ENCODE measurements at places on chromosomes 6 and 20.

GRCh38 chr6:15429141-15430110, 183.6 kb downstream of the JARID2 start:
- no peak for DNase-seq

- DNase-seq: no peak
These were observed 292.1 kb downstream of the KHDC1L start for GRCh38 chr6:72933233-72933632.

- no peak for DNase-seq
These were observed 330.1 kb downstream of the HDGFL1 start for GRCh38 chr6:22899426-22899825.

- no peak for DNase-seq
These were observed 25.8 kb upstream of the TTPAL start for GRCh38 chr20:44449864-44450263.

DNA sequence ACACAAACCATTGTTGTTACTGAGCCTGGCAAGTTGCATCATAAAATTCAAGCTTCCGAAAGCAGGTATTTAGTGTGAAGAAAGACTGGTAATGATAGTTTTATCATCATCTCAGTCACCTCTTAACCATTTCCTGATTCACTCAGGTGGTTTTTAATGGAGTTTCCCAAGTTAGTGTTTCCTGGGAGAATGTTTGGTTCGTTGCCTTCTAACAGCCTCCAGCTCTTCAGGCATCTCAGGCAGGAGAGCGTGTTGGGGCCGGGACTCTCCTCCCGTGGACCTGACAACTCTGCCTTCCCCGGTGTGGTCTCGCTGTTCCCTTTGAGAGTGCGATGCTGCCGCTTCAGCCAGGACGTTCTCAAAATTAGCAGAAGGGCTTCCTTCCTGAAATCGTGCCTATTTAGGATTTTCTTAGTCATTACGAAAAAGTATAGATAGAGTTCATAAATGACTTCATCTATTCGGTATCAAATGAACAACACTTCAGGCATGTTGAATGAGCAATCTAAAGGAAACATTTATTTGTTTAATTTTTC, 105.0 kb upstream of the QKI start:
- no peak for DNase-seq

DNA sequence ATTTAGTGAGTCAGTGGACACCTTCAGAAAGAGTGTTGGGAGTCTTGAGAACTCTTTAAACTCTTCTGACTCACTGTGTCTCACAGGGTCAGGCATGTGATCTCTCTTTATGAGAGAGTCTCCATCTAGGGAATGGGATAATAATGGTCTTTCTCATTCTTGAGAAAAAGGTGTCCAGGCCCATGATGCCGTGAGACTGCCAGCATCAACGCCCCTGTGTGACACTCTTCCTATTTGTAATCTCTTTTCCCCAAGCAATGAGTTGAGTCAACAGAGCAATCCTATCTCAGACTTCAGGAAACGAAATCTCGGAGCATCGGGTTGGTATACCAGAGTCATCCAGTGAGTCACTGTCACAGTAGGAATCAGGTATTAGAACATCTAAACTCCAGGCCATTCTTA, 82.3 kb upstream of the BMP2 start:
- DNase-seq: no peak

- DNase-seq: no peak
These were observed 85.0 kb downstream of the SRC start for GRCh38 chr20:37430778-37431460.

GRCh38 chr6:90216072-90216977, 80.3 kb downstream of the BACH2 start:
- DNase-seq: no peak

DNA sequence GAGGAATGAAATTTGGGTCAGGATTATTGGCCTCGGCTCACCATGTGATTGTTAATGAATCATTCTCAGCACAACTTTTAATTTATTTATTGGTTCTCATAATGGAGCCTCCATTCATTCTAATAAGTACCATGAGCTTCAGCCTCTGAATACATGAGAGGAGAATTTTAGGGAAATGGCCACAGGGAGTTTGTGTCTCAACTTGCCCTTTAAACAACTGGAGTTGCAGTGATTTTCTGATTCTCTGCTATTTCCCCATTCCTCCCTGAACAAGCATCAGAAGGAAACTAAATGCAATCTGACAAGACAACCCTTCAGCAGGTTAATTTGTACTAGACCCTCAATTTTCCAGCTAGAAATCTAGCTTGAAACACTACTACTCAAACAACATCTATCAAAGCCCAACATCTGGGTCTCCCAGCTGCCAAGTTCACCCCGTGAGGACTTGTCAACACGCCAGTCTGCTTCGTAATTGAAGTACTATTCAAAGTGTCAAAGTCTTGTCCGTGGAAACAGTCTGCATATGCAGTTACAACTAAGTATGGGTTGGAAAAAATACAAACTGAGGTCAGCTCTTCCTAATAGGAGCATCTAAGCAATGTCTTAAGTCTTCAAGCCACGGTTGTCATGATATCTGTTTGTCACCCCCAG, 235.4 kb downstream of the CDH4 start:
- no peak for DNase-seq

DNA sequence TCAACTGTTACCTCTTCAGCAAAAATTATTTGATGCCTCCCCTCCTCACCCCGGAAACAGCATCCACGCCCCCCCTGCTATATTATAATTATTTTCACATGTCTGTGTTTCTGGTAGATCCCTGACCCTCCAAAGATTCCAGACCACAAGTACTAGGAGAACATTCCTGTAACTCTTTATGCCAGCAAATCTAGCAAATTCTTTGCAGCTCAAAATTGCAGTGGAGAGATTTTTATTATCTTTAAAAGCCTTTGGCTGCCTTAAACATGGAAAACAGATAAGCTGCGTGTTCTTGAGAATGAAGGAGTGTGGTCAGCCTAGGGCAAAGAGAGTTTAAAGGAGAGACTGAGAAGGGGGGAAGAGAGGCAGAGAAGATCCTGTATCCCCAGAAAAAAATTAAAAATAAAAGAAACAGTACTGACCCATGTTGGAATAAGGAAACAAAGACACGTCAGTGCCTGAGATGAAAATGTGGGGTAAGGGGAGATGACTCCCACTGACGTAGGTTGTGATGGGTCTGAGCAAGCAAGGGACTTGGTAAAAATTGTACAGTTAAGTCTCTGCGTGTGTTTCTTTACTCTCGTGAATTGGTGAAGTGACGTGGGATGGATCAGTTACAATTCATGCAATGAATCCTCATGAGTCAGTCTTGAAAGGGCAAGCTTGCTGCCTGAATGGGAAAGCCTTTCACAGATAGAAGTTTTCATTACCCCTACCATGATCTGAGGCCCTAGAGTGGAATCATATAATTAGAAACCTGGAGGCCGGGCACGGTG, 8.3 kb downstream of the ID4 start:
- DNase-seq: no peak

- no peak for DNase-seq
These were observed 21.1 kb downstream of the RTN4IP1 start for GRCh38 chr6:106608080-106608668.

GRCh38 chr20:1813101-1813529, 82.1 kb upstream of the SIRPA start:
- DNase-seq: no peak

DNA sequence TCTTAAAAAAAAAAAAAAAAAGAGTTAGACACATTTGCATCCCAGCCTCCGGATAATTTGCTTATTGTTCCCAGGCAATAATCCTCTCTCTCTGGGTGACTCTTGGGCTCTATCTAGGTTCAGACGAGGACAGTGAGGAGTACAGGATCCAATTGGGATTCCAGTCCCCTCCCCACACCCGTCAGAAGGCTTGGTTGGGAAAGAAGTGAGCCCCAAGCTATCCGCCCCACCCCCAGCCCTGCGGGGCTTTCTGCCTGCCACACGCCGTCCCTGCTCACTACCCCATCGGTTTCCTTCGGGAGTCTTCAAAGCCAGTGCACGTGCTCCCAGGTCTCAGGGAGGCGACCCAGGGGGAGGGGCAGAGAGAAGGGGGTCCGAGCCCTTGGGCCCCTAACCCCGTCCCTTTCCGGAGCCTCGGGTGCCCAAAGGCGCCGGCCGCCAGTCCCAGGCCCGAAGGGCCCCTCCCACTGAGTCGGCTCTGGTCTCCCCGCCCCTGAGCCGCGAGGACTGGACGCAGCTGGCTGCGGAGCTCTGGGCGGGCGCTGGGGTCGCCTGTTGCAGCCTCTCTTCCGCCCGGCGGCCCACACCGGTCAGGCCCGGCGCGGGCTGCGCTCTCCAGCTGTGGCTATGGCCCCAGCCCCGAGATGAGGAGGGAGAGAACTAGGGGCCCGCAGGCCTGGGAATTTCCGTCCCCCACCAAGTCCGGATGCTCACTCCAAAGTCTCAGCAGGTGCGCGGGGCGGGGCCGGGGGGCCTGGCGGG, 2.5 kb downstream of the MYMX start:
- DNase-seq: no peak

DNA sequence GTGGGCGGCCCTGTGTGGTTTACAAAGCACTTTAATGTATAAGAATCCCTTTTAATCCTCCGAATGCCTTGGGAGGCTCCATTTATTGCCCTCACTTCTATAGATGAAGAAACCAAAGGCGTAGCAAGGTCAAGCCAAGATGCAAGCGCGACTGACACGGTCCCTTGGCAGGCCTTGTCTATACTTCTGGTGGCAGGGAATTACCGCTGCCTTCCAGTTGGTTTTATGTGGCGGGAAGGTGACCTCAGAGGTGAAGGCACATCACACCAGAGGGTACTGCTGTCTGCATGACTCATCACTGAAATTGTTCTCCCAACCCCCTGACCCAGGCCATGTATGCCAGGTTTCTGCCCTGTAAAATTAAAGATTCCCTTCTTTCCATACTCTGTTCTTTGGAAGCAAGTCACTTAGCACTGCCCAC, 36.1 kb upstream of the NAA20 start:
- DNase-seq: no peak

GRCh38 chr6:3201388-3201787, 26.1 kb downstream of the TUBB2B start:
- no peak for DNase-seq

DNA sequence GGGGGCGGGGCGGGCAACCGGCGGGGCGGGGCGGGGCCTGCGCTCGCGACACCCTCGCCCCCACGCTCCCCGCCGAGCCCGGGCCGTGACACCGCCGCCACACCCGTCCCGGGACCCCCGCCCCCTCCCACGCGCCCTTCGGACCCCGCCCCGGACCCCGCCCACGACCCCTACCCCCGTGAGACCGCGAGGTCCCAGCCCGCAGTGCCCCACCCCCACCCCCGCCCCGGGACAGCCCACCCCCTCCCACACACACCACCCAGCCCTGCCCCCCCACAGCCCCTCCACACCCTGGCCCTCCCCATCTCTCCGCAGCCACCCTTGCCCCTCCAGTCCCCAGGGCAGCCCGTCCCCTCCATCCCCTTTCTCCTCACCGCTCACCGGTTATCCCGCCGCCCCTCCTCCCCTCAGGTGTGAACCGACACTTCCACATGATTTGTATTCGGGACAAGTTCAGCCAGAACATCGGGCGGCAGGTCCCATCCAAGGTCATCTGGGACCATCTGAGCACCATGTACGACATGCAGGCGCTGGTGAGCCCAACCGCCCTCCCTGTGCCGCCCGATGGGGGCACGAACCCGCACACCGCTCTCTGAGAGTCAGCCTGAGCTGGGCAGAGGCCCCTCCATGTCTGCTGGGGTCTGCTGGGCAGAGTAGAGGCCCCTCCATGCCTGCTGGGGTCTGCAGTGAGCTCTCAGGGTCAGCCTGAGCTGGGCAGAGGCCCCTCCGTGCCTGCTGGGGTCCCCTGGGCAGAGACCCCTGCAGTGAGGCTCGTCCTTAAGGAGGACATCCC, 622 bp downstream of the MRGBP start:
- DNase-seq: no peak

GRCh38 chr6:34104628-34105027, 41.3 kb downstream of the GRM4 start:
- DNase-seq: no peak

- no peak for DNase-seq
These were observed 21.1 kb downstream of the FAM110A start for GRCh38 chr20:854601-855000.

- no peak for DNase-seq
These were observed 22.2 kb upstream of the ZBTB2 start for GRCh38 chr6:151413372-151414145.

DNA sequence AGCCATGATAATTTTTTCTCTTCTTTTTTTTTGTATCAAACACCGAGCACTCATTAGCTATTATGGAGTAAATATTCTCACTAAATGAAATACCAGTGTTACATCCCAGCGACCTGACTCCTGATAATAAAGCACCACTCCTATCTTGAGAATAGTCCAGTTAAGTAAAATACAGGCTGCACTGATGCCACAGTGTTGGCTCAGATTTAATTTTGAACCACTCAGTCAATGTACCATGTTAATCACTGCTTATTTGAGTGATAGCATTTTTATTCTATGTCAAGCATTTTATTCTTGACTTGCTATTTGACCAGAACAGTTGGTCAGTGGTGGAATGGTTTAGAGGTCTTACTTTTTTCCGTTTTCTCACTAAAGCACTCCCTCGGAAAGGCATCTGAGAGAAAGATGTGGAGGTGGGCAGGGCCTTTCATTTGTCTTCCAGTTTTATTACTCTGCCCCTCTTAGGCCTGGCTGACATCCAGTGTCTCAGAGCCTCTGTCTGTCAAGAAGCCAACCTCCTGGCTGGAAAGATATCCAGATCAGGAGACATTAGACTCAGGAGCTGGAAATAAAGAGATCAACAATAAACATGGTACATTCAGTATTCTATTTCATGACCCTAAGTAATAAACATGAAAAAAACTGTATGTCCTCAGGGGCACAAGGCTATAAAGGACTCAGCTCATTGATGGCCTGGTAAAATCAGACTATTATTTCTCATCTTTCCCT, 457.8 kb downstream of the EPM2A start:
- DNase-seq: no peak

DNA sequence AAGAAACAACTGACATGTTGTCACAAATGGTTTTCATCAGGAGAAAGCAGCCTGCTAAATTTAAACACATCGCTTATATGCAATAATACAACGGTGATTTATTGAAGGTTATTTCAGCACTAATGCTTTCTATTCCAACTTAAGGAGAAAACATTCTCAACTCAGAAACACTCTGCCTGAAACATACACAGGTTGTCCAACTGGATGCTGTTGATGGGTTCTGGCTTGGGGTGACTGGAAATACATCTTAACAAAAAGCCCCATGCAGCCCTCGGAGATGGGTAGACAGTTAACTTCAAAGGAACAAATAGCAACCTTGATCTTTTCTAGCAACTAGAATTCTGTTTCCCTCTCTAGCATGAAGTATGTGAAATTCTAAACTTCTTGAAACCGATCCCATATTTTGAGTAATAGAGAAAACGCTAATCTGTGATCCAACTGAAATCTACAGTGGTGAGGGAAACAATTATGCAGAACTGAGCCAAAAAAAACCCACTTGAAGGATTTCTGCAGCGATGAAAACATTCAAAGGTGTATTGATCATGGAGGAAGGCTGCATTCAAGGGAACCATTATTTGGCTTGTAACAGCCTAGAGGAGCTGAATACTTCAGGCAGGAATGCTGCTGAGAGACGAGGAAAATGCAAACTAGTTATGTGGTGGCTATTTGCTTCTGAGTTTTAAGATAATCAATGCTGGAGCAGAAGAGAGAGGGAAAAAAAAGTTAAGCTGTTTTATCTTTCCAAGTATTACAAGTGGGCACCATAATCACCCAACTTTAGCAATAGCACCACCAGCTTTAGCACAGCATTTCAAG, 6.9 kb downstream of the ZMYND8 start:
- DNase-seq: no peak

All from stimulated activated CD4-positive, alpha-beta T cell treated with anti-CD3 and anti-CD28 coated beads, TNF-alpha, amount 100 ng/mL, for 4 hours (primary cell).